ENCODE measurements at places on chromosomes 12 and 14. TPM values are rescaled to one million over a fixed set of nuclear protein-coding genes. Genes with fewer than 3 reads are reported as not detected.

DNA sequence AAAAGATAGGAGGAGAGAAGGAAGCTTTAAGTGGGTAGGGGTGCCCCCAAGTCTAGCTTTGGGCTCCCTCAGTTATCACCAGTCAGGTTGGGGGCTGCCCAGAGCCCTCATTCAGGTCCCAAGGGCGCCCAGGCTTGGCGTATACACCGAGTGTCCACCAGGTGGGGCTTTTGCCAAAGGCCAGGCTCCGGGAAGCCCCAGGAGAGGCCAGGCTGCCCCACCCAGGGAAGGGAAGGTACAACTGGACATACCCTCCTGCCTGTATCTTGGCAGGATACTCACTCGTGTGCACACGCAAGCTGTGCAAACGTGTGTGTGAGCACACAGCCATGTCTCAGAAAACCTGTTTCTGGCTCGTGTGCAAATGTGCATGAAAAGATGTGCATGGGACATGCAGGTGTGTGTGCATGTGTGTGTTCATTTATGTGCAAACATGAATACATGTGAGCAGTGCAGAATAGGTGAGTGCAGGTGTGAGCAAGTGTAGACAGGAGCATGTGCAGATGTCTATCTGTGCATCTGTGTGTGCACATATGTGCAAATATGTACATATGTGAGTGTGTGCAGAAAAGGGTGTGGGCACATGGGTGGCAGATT is 103.9 kb upstream of the MYL2 start:
- peak; percentile 46 for DNase-seq

- DNase-seq, result peak; percentile 59
Observed at GRCh38 chr14:105139212-105139825, 29.3 kb downstream of the JAG2 start.

DNA sequence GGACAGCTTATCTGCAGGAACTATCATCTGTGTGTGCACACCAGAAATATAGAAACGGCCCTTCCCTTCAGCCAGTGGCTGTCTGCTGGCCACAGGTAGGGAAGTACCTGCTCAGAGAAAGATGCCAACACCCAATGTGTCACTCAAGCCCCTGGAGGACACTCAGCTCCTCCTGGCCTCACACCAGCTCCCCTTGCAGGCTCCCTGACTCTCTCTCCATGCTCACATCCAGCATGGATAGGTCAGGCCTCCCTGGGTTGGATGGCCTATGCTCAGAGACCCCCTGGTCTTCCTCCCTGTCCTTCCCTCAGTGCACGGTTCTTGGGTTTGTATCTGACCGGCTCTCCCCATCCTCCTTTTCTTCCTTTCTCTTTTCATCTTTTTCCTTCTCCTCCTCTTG is 202.1 kb downstream of the BCL11B start:
- no peak for DNase-seq

- no peak for DNase-seq
Observed at GRCh38 chr14:74655599-74656395, 43.8 kb upstream of the LTBP2 start.

DNA sequence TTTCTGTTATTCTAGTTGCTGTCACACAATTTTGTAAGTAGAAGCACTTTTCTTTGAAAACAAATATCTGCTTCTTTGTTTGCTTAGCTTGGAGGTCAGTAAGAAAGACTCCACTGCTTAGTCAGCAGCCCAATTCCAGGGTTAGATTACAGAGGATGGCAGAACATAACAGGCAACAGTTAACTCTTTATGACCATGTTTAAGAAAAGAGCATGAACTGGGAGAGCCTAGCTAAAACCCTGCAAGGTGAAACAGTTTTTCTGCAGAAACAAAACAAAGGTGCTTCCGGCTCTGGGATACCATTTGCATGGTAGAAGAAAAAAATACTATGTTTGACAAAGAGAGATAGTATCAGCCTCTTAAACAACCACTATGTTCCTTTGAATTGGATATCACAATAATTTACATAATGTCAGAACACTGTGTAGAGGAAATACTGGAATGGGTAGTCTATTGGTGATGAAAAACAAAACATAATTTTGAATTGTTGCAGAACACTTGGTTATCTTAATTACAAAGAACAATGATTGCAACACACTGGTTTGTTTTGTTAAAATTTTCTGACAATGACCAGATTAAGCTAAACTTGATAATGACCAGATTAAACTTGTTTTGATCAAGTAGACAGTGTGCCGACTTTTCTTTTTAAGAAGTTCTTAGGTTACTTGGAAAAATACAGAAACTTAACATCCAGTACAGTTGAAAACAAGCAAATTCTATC is 22.4 kb upstream of the PPM1H start:
- DNase-seq, result no peak

DNA sequence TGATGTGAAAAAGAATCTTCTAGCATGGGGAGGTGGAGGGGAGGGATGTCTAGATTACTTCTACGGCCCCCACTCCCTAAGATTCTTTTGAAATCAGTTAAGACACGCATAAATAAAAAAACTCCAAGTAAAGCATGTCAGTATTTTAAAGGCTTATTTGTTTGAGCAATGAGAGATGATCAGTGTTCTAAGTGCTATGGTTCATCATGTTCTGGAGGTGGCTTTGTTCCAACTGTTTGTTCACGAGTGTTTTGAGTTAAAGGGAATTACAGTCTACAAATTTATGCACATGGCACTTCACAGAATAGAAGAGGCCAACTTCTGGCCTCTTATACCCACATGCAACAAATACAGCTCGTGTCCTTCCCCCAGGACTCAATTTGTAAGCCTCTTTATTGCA is 394.9 kb downstream of the RAD51B start:
- DNase-seq, result no peak

BCL2L14 gene
- 3.5 TPM for total RNA-seq

MAP3K9 gene
- total RNA-seq, result 12.8 TPM

FAM181A gene
- total RNA-seq, result 2.0 TPM

GALNT4 gene
- total RNA-seq, result 7.9 TPM

Data from upper lobe of left lung (tissue), 6 donors.